ENCODE measurements at places on chromosomes 4 and X.

DNA sequence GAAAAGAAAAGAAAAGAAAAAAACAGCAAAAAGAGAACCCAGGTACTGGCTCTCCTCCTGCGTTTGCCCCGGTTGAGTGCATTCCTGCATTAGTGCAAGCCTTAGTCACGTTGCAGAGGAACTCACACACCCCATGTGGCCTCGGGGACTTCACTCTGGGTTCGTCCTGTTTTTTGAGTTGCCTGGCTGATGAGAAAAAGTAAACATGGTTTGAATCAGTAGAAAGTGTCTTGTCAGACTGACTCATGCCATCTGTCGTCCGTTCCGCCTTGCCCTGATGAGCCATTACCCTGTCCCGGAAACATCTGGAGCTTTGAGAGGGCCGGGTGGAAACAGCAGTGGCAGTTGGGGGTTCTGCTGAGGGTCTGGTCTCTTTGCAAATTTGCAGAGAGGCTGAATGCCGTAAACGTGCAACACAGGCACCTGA is 16.3 kb downstream of the CD99 start:
- peak; percentile 76 for DNase-seq

GRCh38 chr4:1448589-1449420 is 42.6 kb upstream of the NKX1-1 start:
- no peak for DNase-seq

DNA sequence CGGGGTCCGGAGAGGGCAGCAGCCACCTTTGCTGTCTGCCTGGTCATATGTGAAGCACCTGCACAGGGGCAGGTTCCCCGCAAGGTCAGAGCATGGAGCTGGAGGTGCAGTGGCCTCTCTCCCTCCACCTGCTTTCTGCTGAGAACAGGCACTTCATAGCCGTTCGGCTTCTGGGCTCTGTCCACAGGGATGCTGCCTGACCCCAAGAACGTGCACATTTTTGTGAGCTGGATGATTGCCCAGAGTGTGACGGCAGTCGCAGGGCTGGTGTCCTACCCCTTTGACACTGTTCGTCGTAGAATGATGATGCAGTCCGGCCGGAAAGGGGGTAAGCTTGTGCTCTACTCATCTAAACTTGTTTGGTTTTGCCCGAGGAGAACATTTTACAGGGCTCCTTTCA is 2.5 kb downstream of the SLC25A4 start:
- no peak for DNase-seq

GRCh38 chrX:2263203-2263602 is 237.6 kb downstream of the DHRSX start:
- DNase-seq: no peak

DNA sequence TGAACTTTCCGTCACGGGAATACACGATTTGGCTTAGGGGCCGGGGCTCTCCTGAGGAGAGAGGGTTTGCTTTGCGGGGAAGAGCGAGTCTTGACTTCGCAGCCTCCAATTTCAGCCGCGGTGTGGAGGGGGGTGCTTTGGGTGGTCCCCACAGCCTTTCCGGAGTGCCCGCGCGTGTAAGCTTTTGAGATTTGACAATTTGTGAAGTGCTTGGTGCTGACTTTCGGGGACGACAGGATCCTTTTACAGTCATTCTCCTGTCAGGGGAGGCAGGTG is 355 bp downstream of the SCML1 start:
- peak; percentile 6 for DNase-seq

DNA sequence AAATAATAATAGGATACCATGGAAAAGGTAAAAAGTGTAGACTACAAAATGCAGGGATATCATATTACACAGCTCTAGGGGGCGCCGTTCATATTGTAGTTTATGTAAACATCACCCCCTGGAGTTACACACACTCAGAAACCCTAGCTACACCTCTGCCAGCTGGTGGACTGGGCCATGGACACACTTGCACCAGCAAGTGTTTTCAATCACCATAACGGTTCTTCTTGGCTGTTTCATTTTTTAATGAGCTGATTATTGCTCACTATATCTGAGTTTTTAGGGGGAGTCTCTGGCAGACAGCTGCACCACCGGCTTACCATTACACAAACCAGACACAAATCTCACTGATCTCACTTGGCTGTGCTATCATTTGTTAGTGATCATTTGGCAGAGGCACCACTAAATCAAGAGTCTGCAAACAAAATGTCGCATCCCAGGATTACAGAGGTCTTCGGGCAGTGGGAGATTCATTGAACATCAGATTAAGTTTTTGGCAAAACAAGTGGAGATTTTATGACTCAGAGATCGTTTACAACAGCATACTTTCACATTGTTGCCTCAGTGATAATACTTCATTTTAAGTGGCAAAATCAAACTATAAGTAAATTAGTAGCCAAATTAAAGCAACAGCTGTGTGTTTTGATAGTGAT is 185.7 kb downstream of the UNC5C start:
- DNase-seq: no peak

DNA sequence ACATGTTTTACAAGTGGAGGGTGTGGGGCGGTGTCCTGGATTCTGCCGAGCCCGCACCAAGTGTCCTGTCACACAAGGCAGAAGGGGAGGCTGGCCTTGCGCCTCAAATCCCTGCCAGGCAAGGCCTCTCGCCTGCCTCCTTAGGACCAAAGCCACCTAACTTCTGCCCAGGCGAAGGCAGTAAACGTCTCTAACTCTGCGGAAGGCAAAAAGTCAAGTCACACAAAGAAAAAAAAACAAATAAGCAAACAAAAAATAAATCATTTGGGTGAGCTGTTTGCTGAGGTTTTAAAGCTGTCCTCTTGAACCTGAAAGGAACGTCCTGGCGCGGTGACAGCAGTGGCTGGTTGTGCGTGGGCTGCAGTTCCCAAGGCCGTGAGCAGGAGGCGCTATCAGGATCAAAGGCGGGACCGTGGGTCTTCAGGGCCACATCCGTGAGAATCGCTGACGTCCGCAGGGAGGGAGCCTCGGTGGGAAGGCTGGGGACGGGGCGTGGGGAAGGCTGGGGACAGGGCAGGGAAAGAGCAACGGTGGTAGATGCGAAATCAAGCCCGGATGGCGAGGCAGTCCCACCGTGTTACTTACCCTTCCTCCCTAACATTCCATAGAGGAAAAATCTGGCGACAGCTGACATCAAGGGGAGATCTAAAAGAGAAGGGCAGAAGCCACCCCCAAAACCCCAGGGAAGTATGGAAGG is 99.1 kb downstream of the TRAPPC11 start:
- no peak for DNase-seq

- DNase-seq: no peak
Measured at GRCh38 chrX:3216581-3217180, 129.8 kb downstream of the MXRA5 start.

Measured in stimulated activated CD4-positive, alpha-beta T cell treated with anti-CD3 and anti-CD28 coated beads, Interleukin-4, amount 100 ng/mL, for 24 hours (primary cell).